ENCODE measurements at places on chromosomes 6 and 20. TPM values are rescaled to one million over a fixed set of nuclear protein-coding genes. Genes with fewer than 3 reads are reported as not detected.

DNA sequence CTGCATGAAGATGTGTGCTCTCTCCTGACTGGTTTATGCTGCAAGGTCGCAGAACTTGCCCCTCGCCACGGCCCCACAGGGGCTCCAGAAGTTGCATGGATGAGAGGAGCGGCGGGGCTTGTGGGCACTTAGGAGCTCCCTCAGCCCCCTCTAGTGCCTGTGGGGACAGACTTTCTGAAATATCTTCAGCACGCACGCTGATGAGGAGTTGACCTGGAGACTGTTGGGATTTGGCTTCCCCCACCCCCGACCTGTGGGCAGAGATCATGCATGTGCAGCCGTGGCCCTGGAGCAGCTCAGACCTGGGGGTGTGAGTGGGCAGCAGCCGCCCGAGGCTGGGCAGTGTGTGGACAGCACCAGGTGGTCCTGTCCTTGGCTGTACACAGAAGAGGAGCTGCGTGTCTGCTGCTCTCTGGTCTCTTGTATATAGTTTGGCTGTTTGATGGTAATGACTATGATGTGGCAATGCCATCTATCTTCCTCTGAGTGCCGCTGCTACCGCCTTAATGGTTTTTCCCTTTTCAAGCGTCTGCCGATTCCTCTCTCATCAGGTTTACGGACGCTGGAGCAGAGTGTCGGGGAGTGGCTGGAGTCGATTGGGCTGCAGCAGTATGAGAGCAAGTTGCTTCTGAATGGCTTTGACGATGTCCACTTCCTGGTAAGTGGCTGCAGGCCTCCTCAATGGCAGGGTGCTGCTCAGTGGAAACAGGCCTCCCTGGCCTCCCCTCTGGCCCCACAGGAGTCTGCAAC lies 81.4 kb downstream of the TCP11 start:
- DNase-seq, result no peak

GRCh38 chr6:46849361-46849690 lies 56.1 kb downstream of the MEP1A start:
- DNase-seq, result no peak

SNPH gene
- total RNA-seq, result 12.2 TPM

MRAP2 gene
- total RNA-seq, result 17.3 TPM

ACSS2 gene
- total RNA-seq, result 27.8 TPM

- no peak for DNase-seq
These were observed 182.5 kb downstream of the GMPR start for GRCh38 chr6:16420715-16421461.

DNA sequence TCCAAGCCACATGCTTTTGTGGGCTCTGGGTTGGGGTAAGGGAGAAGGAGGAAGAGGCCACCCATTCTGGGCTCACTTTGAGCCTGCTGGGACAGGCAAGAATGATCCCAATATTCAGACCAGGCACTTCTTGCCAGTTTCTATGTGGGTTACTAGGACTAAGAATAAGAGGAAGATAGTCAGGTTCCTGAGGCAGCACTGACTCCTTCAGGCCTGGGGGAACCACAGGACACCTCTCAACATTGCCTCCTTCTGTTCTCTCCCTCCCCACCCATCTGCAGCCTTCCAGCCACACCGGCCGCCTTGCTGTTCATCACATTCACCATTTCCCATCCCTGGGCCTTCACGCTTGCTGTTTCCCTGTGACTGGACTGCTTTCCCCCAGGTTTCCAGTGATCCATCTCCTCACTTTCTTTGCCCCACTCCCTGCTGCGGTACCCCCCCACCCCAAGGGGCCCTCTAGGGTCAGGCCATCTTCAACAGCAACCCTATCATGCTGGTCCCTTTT lies 69.2 kb upstream of the SIRPA start:
- DNase-seq, result no peak

DNA sequence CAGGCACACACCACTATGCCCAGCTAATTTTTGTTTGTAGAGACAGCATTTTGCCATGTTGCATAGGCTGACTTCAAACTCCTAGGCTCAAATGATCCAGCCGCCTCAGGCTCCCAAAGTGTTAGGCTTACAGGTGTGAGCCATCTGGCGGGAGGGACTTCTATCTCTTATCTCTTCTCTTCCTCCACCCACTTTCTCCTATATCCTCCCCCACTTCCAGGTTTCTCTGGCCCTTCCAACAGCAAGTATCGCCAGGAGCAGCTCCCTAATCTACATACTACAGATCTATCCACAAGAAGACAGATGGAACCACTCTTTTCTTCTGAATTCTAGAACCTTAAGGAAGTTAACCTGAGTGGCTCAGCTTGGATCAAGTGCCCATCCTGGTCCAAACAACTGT lies 5.1 kb upstream of the TOP1 start:
- DNase-seq, result no peak

Data from spinal cord (tissue), 10 donors.